Stimulated activated naive CD8-positive, alpha-beta T cell treated with anti-CD3 and anti-CD28 coated beads, Interleukin-15, Interleukin-2, amounts not matched to agents 100 U/mL and 50 U/mL, for 24 hours (primary cell): ENCODE measurements at places on chromosomes 12 and 14.

- peak; percentile 40 for DNase-seq
Observed at GRCh38 chr14:75223664-75224154, 47.3 kb upstream of the TMED10 start.

- DNase-seq = no peak
Observed at GRCh38 chr14:55131370-55132137, 2.5 kb downstream of the LGALS3 start.

- DNase-seq = no peak
Observed at GRCh38 chr12:125262851-125263250, 197.6 kb downstream of the AACS start.

DNA sequence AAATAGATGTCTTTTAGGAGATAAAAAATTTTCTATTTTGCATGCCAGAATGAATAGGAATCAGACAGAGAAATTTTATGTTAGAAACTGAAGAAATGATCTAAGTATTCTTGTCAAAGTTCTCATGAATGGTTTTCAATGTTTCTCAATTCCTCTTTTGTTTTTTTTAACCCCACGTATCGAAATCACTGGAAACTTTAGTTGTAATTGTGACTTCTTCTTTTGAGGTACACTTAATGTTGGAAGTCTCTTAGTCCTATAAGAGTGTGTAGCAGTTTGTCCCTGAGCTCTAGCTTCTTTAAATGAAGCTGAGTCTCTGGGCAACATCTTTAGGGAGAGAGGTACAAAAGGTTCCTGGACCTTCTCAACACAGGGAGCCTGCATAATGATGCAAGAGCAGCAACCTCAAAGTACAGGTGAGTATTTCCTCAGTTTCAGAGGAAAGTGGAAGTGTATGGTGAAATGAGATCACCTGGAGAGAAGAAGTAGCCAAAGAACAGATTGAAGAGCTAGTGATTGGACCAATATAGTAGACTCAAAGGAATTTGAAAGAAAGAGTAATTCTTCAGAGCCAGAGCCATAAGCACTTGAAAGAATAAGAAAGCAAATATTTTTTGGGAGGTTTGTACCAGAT is at the start of gene CLEC6A:
CLEC6A (plus strand) TSS at position 236 of the 634 bp plus-strand sequence; CDS start at position 386, 150 bp downstream.
- no peak for DNase-seq

DNA sequence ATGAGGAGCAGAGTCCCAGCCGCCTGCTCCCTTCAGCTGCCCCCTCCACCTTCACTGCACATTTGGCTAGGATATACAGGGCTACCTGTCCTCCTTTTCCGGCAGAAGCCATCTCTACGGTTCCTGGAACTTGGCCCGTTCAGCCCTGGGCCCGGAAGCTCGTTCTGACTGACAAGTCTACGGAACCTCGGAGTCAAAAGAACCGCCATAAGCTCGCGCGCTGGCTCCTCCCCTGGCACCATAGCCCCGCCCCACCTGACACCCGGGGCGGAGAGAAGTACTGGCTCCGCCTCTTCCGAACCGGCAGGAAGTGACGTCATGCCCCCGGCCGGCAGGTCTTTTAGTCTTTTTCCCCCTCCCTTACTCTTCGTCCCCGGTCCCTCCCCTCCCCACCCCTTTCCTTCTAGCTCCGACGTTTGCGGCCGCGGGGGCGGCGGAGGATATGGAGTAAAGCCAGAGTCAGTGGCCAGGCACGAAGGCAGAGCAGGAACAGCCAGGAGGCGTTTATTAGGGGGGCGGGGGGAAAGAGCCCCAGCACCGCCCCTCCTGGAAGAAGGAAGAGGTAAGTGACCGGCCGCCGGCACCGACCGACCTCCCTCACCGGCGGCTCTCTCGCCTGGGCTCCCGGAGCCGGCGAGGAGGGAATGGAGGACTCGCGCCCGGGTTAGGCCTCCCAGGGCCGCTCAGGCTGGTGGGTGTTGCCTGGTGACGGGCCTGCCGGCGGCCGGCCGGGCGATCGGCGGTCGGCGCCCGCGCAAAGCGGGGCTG is at the start of the genes DEPDC4 and SCYL2:
DEPDC4 (minus strand) TSS at position 245 of the 768 bp plus-strand sequence; CDS start at position 242, 3 bp downstream.
SCYL2 (plus strand) TSS at position 343 of the 768 bp plus-strand sequence. CDS start 15,794 bp downstream, outside the sequence.
- DNase-seq = peak; percentile 93

DNA sequence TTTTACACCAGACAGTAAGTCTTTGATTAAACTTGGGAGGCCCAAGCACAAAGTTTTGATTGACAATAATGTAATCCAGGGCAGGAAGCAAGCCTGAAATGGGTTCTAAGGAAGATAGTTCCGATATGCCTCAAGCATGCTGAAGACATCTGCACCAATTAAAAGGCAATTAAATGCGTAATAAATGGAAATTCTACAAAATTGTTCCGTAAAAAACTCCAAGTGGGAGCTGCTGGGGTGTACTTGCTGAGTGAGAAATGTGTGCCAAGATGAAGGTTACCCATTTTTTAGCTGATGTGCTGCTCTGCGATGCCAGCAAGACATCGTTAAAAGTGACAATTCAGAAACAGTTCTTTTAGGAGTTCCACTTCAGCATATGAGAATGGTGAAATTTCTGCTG is 146.3 kb upstream of the GZMB start:
- no peak for DNase-seq

DNA sequence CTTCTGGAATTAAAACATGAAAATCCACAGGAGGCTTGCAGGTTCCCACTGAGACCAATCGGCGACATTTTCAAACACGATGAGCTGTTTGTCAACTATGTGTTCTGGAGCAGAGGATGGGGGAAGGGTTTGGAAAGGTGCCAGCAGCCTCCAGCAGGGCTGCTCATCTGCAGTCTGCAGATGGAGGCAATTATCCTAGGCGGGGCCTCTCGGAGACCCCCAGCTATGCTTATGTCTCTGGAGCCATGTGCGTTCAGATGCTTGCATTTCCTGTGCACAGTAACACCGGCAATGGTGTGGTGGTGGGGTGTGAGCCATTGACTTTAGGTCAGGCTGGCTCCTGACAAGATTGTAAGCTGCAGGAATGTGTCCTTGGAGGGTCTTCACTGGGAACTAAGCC is 51.7 kb downstream of the RPH3A start:
- no peak for DNase-seq
